ENCODE measurements at places on chromosomes 11 and 22.

- no peak for DNase-seq
Measured at GRCh38 chr11:1890856-1891830, 552 bp downstream of the PRR33 start.

GRCh38 chr11:115539844-115540243, 35.6 kb upstream of the CADM1 start:
- no peak for DNase-seq

- DNase-seq = no peak
Measured at GRCh38 chr22:31241200-31241599, 29.1 kb downstream of the LIMK2 start.

- DNase-seq = no peak
Measured at GRCh38 chr11:28632338-28632737, 524.1 kb downstream of the METTL15 start.

- DNase-seq = peak; percentile 63
Measured at GRCh38 chr11:76835928-76836612, 24.6 kb upstream of the ACER3 start.

DNA sequence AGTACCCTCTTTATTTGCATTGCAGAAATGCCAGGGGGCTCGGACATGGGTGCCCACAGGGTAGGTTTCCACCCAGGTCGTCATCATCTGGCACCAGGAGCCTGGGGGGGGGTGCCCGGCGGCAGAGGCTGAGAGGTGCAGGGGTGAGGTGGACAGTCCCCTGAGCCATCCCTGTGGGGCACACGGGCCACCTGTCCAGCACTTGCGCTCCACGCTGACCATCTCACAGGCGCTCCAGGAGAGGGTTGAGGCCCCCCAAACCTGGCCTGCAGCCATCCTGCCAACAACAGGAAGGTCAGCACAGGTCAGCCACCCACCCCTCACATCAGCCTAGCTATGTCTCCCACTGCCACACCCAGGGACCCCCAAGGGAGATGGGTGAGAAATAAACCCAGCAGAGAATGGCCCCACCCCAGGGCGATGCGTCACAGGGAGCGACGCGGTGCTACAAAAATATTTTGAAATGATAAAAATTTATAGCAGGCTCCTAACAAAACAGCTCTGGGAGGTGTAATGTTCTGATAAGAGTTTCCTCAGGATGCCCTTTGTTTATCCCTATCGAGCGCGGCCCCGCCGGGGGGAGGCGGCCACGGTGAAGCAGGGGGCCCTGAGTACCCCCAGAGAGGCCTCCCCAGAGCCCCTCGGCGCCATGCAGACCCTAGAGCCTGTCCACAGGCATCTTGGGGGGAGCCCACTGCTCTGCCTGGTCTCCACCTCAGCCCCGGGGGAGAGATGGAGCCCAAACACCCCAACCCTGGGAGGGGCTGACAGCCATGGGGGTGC, 21.0 kb upstream of the GNB1L start:
- peak; percentile 21 for DNase-seq

DNA sequence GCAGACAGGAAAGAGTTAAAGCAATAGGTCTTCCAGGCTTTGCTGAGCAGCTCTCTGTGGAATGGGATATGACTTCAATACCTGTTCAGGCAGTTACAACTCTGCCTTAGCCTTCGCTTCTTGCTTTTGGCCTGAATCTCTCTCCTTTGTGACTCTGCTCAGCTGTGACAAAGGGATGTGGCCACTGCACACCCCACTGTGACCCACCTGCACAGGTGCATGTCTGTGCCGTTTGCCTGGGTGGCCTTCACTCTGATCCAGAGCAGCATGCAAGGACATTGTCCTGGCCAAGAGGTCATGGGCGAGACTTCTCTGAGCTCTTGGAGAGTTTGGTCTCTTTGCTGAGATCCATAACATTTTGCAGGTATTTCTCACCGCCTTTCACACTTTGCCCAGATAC, 891.3 kb downstream of the BRD1 start:
- DNase-seq = no peak

DNA sequence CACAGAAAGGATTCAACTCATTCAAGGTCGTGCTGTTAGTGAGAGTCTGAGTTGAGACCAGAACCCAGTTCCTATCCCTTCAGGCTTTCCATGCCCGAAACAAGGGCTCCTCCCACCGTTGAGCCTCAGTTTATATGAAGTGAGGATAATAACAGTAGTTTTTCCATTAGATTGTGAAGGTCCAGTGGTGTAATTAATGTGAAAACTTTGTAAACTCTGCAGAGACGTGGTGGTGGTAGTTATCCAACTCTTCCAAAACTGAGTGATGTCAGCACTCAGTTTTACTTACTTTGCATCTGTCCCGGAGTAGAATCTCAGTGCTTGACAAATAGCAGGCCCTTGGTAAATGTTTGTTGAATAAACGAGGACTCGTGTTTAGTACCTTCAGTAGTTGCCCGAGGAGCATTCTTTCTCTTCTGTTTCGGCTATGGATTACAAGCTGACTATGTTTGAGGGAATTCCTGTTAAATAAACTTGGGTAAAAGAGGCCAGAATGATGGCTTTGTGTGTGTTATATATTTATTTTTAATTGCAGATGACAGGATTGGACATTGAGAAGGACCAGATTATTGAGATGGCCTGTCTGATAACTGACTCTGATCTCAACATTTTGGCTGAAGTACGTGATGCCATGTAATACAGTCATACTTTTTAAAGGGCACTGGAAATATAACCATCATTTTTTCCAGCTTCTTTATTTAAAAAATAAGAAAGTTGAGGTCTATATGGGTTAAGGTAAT, 1.0 kb downstream of the REXO2 start:
- DNase-seq = no peak
